RPMI7951 (cell line): ENCODE measurements at places on chromosomes 2 and 18. TPM values are rescaled to one million over a fixed set of nuclear protein-coding genes. Genes with fewer than 3 reads are reported as not detected.

Gene KCNG2
- total RNA-seq, result not detected in 2 replicates

Gene RETSAT
- total RNA-seq, result 47.3 and 47.9 TPM in 2 replicates

Gene RAMP1
- 6.2 and 18.6 TPM in 2 replicates for total RNA-seq

Gene GPR55
- 0.24 and 0.29 TPM in 2 replicates for total RNA-seq

Gene RFTN2
- total RNA-seq, result 1.7 and 2.0 TPM in 2 replicates

Gene SKA1
- 36.4 and 37.9 TPM in 2 replicates for total RNA-seq

Gene SULT1C4
- total RNA-seq, result not detected in 2 replicates

Gene CAVIN2
- not detected in 2 replicates for total RNA-seq

Gene NYAP2
- not detected in 2 replicates for total RNA-seq

Gene C1QL2
- total RNA-seq, result not detected in 2 replicates

Gene WDSUB1
- 5.8 and 7.3 TPM in 2 replicates for total RNA-seq

Gene ALPI
- total RNA-seq, result not detected in 2 replicates

Gene RTP5
- total RNA-seq, result not detected in 2 replicates

Gene DSC3
- under 0.01 TPM in 1 of 2 replicates, not detected in the other for total RNA-seq

Gene TMEM131
- total RNA-seq, result 22.6 and 32.4 TPM in 2 replicates

Gene MALL
- 3.8 and 4.2 TPM in 2 replicates for total RNA-seq

Gene FMNL2
- total RNA-seq, result 41.3 and 51.7 TPM in 2 replicates

Gene LYG2
- not detected in 2 replicates for total RNA-seq

Gene DGUOK
- total RNA-seq, result 161 and 169 TPM in 2 replicates

Gene ABCG8
- not detected in 2 replicates for total RNA-seq

Gene ARL5A
- 32.9 and 49.2 TPM in 2 replicates for total RNA-seq

Gene AKAIN1
- not detected in 2 replicates for total RNA-seq

Gene TFCP2L1
- under 0.01 TPM in 1 of 2 replicates, not detected in the other for total RNA-seq

Gene TGFA
- total RNA-seq, result 4.2 and 4.3 TPM in 2 replicates

Gene KLF7
- total RNA-seq, result 5.4 and 7.3 TPM in 2 replicates

Gene TAF4B
- total RNA-seq, result 5.2 and 7.6 TPM in 2 replicates

Gene TET3
- 3.4 and 3.6 TPM in 2 replicates for total RNA-seq

Gene AFF3
- 1.3 and 3.6 TPM in 2 replicates for total RNA-seq

Gene TXNL4A
- 79.0 and 81.0 TPM in 2 replicates for total RNA-seq

Gene GREB1L
- total RNA-seq, result 0.24 TPM in 1 of 2 replicates, not detected in the other

Gene SNTG2
- total RNA-seq, result not detected in 2 replicates

Gene FAM161A
- 1.8 and 2.2 TPM in 2 replicates for total RNA-seq

Gene DPP4
- total RNA-seq, result 2.8 and 3.1 TPM in 2 replicates

Gene CXCR1
- not detected in 2 replicates for total RNA-seq

Gene ASB18
- not detected in 2 replicates for total RNA-seq

Gene NOSTRIN
- total RNA-seq, result 0.20 TPM in 1 of 2 replicates, not detected in the other

Gene CNDP1
- not detected in 2 replicates for total RNA-seq

Gene PSMA8
- not detected in 2 replicates for total RNA-seq

Gene GATA6
- total RNA-seq, result 2.9 and 3.3 TPM in 2 replicates

Gene COLEC12
- 95.0 and 103 TPM in 2 replicates for total RNA-seq

Gene CDH20
- total RNA-seq, result not detected in 2 replicates

Gene KHK
- 4.1 and 5.8 TPM in 2 replicates for total RNA-seq

Gene MGAT5
- total RNA-seq, result 23.9 and 31.0 TPM in 2 replicates

Gene MREG
- 4.6 and 5.7 TPM in 2 replicates for total RNA-seq

Gene GRP
- total RNA-seq, result not detected in 2 replicates

Gene FSHR
- not detected in 2 replicates for total RNA-seq

Gene RESP18
- total RNA-seq, result not detected in 2 replicates
